ENCODE measurements at places on chromosomes 4 and X.

- no peak for DNase-seq
These were observed 15.3 kb downstream of the TMEM131L start for GRCh38 chr4:153481478-153481877.

GRCh38 chr4:125440814-125441213 lies 126.1 kb downstream of the FAT4 start:
- DNase-seq = no peak

DNA sequence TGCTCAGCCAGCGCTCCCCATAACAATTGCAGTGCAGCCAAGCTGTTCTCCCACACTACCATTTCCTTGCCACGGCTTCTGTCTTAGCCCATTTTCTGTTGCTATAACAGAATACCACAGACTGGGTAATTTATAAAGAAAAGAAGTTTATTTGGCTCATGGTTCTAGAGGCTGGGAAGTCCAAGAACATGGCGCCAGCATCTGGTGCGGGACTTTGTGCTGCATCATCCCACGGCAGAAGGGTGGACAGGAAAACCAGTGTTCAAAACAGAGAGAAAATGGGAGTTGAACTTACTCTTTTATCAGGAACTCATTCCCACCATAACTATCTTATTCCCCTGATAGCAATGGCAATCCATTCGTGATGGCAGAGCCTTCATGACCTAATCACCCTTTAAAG lies 104.6 kb downstream of the FHDC1 start:
- DNase-seq = no peak

DNA sequence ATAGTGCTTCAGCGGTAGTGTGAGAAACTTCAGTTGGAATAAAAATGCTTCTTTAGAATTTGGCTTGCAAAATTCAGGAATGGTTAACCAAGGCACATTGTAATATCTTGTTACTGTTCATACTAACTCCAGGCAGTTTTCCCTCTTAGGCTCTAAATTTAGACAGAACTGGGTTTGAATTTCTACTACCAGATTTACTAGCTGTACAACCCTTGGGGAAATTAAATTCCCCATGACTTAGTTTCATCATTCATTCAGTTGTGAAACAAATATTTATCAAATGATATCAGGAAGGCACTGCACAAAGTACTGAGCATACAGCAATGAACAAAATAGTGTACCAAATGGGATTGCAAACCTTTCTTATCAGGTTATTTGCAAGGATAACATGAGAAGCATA lies 135.0 kb upstream of the IL15 start:
- no peak for DNase-seq

GRCh38 chrX:111447298-111447697 lies 35.3 kb upstream of the DCX start:
- peak; percentile 35 for DNase-seq

GRCh38 chrX:154505734-154506133 lies 10.3 kb downstream of the FAM3A start:
- DNase-seq = no peak

DNA sequence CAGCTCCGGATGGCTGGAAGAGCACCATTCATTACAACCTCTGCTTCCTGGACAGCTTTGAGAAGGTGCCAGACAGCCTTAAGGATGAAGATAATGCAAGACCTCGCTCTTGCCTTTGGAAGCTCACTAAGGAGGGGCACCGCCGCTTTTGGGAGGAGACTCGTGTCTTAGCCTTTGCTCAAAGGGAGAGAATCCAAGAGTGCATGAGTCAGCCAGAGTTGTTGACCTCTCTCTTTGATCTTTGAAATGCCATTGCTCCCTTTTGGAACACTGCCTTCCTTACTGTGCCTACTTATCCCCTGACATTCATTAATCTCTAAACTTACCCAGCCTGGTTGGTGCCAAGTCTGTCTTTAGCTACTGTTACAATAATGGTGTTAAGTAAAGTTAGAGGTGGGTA lies 1.2 kb downstream of the FOXR2 start:
- DNase-seq = no peak

GRCh38 chr4:101355767-101356702 lies 8.7 kb upstream of the PPP3CA start:
- DNase-seq = no peak

GRCh38 chr4:153603258-153603657 lies 80.8 kb upstream of the TLR2 start:
- peak; percentile 20 for DNase-seq

DNA sequence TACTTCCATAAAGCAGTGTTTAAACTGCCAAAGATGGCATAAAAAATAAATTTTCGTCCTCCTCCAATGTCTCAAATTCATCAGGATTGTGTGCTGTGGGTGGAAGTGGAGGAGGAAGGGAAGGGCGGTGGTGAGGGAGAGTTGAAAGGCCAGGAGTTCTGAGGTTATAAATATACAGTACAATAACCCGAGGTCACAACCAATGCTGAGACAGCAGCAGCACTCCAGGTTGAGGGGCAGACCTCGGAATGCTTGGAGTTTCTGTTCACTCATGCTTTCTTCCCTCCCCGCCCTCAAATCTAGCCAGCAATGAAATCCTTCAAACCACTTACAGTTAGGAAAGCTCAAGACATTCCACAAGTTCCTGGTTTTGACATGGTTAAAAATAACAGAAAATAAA lies 134.0 kb upstream of the SMAD1 start:
- DNase-seq = no peak

DNA sequence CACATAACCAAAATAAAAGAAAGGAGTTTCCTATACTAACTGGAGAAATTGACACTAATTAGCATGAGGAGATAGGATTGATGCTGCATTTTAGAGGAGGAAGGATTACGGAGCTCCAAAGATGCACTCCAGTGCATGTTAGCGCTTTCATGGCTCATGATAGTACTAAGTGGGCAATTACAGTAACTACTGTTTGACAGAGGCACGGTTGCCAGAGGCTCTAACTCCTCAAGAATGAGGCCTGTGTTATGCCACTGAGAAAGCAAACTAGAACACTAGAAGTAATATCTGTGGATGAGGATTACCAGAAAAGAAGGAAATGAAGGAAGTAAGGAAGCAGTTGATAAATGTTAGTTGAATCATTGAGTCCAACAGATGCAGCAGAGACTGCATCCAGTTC lies 19.6 kb upstream of the PDGFC start:
- no peak for DNase-seq

DNA sequence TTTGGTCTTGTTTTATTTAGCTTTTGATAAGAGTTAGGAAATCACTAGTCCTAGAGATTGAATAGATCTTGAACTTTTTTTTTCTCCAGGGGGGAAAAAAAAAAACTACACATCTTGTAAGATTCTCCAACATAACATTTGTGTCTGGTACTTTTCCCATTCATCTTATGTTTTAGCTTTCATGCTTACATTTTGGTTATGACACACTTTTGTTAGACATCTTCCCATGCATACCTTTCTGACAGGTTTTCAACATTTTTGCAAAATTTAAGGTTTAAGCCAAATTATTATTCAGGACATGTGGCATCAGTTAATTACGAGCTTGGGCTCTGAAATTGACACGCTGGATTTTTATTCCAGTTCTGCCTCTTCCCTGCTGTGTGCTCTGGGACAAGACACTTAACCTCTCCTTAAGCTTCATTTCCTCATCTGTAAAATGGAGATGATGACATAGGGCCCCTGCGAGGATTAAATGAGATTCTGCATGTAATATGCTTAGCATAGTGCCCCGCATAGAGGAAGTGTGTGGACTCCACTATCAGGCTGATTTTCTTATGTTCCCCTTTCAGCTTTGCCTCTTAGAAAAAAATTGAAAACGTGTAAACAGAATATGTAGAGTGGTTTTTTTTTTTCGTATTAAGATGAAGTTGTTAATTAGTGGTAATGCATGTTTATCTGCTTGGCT lies 5.3 kb downstream of the KIT start:
- DNase-seq = no peak

DNA sequence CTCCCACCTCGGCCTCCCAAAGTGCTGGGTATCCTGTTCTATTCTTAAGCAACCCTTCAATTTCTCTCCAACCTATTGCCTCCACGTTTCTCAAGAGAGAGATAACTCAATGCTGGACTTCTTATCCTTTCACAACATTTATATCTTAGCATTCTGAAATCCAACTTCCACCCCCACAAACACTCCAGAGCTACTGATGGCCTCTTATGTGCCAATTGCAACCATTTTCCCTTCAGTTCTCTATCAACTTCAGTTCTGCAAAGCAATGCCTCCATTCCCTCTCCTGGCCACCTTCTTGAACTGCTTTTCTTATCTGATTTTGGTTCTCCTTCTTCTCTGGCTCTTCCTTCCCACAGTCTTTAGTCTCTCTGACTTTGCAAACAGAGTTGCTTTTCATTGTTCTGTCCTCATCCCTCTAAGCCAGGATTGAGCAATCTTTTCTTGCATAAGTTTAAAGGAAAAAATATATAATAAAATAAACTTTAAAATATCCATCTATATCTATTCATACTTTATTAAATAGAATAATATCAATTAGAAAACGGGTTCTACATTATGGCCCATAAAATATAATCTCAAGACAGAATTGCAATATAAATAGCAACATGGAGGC lies 3.6 kb upstream of the STBD1 start:
- DNase-seq = no peak

DNA sequence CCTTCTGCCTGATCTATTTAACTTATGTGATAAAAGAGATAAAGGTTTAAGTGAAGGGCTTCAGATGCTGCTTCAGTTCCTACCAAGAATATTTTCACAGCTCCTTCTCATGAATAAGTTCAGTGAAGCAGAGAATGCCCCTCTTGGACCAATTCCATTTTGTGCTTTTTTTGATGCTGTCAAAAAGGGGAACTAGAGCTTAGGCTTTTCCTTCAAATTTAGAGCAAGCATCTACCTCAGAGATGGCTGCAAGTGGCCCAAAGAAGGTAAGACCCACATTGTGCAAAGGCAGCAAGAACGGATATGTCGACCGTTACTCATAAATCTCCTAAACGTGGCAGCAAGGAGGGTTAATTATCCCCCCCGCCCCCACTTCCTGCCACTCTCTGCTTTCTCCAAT lies 4.5 kb downstream of the CHRDL1 start:
- DNase-seq = no peak
